ENCODE measurements at places on chromosomes 11 and 22. TPM values are rescaled to one million over a fixed set of nuclear protein-coding genes. Genes with fewer than 3 reads are reported as not detected.

Gene BATF2
- total RNA-seq, result 0.99 TPM

Gene MYRF
- 13.6 TPM for total RNA-seq

Gene PLEKHB1
- total RNA-seq, result 52.4 TPM

Gene MS4A3
- 29.5 TPM for total RNA-seq

Gene NARS2
- total RNA-seq, result 27.6 TPM

Gene PRG2
- 2.4 TPM for total RNA-seq

Gene EHD1
- total RNA-seq, result 40.9 TPM

Gene OR8D4
- total RNA-seq, result 0.06 TPM

All from spinal cord (tissue), 10 donors.